ENCODE measurements at places on chromosomes 11 and 22.
A peak's percentile ranks its signal among the peaks of the same experiment; 100 is the strongest.

DNA sequence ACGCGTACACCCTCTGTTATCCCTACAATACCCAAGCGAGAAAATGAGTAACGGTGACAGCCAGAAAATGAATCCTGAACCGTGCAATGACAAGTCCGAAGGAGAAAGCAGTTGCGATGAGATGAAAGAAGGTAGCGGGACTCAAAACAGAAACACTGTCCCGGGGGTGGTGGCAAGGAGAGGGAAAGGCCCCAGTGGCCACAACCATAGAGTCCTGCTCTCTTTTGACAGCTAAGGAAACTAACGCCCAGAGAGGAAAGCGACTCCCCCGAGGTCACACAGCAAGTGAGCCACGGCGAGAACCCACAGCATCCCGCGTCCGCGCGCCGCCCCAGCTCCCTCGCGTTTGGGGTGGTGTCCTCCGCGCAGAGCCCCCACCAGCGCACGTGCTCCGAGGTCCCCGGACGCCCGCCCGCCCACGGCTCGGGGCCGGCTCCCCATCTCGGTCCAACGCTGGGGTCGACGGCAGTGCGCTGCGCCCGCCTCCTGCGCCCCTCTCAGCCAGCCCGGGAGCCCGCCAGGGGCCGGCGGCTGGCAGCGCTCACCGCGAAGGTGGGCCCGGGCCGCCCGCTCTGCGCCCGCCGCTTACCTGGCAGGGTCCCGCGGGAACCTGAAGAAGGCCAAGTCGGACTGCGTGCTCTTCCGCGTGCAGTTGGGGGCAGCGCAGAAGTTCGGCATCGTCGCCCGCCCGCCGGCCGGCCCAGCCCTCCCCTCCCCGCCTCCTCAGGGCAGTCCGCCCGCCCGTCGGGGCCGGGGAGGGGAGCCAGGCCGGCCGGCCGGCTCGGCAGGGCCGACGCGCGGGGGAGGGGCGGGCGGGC is 564 bp downstream of the THAP12 start:
- DNase-seq = peak; percentile 34

DNA sequence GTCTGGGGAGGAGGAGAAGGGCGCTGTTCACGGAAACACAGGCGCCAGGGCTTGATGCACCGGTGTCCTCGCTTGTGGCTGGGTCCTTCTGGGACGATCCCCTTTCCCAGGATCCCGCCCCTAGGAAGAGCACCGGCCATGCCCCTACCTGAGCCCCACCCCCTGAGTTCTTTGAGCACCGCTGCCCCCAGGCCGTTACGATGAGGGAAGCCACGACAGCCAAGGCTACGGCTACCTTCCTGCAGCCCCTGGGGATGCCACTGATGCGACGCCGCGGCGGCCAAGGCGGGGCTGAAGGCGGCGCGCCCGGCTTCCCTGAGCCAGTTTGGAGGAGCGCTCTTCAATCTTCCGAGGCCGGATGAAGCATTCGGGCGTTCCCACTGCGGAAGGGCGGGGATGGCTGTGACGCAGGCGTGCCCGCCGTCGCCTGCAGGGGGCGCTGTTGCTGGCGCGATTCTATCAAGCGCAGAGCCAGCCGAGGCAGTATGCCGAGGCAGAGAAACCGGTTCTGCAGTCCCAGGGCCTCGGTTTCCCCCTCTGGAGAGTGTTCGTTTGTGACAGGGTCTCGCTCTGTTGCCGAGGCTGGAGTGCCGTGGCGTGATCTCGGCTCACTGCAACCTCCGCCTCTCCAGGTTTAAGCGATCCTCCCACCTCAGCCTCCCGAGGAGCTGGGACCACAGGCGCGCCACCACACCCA is 9.7 kb upstream of the NEFH start:
- peak; percentile 38 for DNase-seq

DNA sequence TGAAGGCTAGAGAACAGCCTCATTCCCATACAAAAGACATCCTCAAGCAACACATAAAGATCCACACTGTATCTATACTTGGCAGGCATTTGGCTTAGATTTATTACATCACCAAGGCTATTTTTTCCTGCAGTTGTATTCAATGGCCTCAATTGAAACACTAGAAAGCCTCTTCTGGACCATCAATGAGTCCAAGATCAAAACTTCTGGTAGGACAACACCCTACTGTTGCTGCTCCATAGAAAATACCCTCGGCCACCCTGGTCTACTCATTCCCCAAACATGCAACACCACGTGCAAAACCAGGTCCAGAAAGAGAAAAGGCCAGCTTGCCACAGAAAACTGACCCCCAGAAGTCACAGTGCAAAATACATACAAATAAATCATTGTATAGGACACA is 56.9 kb upstream of the CADM1 start:
- no peak for DNase-seq

GRCh38 chr11:100991541-100991940 is 138.1 kb downstream of the PGR start:
- no peak for DNase-seq

GRCh38 chr11:2289350-2289749 is 12.4 kb downstream of the C11orf21 start:
- DNase-seq = no peak

GRCh38 chr11:78652843-78653239 is 78.2 kb upstream of the NARS2 start:
- no peak for DNase-seq

- DNase-seq = no peak
These were observed 879.9 kb upstream of the TENM4 start for GRCh38 chr11:80320765-80321164.

DNA sequence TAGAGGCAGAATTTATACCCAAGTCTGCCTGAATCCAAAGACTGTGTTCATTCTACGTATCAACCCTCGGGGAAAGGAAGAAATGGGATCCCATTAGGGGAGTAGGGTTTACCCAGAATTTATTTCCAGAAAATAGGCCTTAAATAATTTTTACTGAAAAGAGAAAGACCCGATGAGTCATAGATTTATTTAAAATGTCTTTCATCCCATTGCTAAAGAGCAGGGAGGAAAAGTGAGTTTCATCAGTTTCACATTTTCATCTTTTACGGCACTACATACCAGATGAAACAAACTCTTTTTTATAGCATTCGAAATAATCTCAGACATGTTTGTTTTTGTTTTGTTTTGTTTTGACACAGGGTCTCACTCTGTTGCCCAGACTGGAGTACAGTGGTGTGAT is 31.3 kb downstream of the SLC1A2 start:
- DNase-seq = no peak

GRCh38 chr11:100353083-100353482 is 334.0 kb upstream of the ARHGAP42 start:
- DNase-seq = no peak

GRCh38 chr22:44403602-44404329 is 91.0 kb upstream of the SHISAL1 start:
- no peak for DNase-seq

DNA sequence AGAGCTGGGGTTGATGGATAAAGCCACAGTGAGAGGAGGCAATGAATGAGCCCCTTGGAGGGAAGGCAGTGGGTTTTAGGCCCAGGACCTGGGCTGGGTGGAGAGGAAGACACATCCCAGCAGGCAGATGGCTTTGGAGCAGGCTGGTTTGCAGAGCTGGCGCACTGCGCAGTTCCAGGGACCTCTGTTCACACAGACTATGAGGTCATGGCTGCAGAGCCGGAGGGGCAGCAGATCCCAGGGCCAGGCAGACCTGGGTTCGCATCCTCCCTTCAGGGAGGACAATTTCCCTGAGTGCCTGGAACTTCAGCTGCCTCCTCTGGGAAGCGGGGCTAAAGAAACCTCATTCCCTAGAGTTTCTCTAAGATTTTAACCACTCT is 28.2 kb upstream of the DGKZ start:
- DNase-seq = no peak

- no peak for DNase-seq
These were observed 65.1 kb downstream of the SCUBE1 start for GRCh38 chr22:43277987-43278601.

GRCh38 chr22:40552070-40552469 is 84.4 kb downstream of the MRTFA start:
- DNase-seq = no peak

DNA sequence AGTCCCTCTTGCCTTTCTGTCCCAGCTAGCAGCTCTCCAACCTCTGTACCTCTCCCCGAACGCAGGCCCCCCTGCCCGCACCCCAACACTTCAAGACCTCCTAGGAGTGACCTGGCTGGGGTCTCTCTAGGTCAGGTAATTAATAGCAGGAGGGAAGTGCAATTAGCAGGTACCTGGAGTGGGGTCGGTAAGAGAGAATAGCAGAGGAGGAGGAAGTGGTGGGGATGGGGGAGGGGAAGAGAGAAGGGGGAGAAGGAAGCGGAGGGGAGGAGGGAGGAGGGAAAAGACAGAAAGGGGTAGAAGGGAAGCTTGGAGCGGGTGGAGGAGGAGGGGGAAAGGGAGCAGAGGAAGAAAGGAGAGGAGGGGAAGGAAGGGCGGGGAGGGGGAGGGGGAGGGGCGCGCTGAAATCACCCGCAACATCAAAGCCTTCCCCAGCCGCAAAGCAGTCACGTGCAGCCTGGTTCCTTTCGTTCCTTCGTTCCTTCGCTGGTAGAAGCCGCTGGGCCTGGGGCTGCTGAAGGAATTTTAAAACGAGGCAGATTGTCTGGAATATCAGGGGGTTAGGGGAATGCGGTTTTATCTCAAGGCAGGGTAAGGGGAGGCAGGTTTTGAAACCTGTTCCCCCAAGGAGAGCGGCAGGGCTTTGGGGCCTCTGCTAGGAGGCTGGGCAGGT is 29.3 kb upstream of the TCF20 start:
- no peak for DNase-seq

DNA sequence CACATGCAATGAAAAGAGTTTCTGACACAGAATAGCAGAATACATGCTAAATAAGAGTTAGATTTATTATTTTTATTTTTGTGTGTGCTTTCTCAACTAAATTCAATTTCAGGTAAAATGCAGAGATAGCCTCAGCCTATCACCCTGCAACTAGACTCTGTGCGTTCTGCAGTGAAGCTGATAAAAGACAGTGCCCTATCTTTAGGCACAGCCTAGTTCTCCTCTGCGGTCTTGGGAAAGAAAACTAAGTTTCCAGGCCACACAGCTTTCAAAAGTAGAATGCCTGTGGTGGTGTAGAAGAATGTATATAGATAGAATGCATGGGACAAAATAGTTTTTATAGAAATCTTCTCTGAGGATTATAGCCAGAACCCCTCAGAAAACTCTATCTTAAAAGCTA is 12.0 kb upstream of the MMP1 start:
- no peak for DNase-seq

GRCh38 chr11:91932151-91932821 is 292.3 kb upstream of the FAT3 start:
- no peak for DNase-seq

DNA sequence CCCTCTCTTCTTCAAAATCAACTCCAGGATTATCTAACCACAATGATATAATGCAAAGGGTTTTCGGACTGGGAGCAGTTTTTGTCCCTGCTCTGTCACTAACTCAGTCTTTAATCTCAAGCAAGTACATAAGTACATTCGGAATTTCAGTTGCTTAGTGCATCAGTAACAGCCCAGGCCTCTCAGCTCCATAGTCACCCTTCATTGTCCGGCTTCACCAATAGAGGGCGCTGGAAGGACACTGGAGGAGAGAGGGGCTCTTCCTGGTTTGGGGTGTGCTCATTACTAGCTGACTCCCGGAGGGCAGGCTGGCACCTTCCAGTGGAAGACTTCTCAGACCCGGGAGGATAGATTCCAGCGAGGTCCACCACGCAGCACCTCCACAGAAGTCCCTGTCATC is 90.4 kb upstream of the PDGFD start:
- DNase-seq = no peak

DNA sequence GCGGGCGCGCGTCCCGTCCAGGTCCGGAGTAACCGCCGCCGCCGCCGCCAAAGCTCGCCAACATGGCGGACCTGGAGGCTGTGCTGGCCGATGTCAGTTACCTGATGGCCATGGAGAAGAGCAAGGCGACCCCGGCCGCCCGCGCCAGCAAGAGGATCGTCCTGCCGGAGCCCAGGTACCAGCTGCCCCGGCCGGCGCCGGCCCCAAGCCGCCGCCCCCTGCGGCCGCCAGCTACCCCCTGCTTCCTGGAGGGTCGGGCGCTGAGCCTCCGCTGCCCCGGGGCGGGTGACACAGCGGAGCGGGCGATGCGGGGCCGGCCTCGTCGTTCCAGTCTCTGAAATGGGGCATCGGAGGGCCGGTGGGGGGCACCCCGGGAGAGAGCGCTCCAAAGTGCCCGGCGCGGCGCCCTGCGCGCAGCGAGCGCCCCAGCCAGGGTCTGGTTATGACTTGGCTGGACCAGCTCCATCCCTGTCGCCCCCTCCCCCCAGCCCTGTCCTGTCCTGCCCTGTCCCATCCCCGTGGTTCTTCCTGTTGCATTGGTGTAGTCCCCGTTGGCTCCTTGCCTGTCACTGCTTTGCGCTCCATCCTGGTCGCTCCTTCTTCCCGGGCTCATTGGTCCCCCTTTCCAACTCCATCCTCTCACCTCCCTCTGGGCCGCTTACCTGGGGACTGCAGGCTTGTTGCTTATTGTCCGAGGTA is 653 bp downstream of the GRK3 start:
- DNase-seq = no peak

- DNase-seq = peak; percentile 15
These were observed 3.2 kb upstream of the GAB2 start for GRCh38 chr11:78420796-78421209.

DNA sequence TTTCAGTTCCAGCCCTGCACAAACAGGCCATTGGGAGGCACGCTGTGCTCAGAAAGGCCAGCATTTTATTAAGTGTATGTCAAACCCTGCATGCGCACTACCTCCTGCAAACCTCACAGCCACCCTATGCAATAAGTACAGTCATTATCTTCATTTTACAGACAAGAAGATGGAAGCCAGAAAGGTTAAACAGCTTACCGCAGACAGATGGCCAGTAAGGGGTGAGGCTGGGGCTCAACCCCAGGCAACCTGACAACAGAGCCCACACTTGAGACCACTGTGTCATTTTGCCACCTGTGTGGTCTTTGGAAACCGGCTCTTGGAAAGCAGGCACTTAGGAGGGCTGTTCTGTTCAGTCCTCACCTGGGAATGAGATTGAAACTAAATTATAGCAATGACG is 142.3 kb downstream of the NXPE2 start:
- DNase-seq = no peak

- no peak for DNase-seq
These were observed 115.4 kb upstream of the SEZ6L start for GRCh38 chr22:26053737-26054316.

- no peak for DNase-seq
These were observed 8.3 kb downstream of the PLCB3 start for GRCh38 chr11:64259533-64260067.

GRCh38 chr22:45208993-45209838 is 31.5 kb downstream of the KIAA0930 start:
- DNase-seq = no peak

GRCh38 chr22:44091021-44091721 is 67.1 kb downstream of the PARVB start:
- no peak for DNase-seq

GRCh38 chr11:76782531-76783293 is 444 bp upstream of the TSKU start:
- no peak for DNase-seq

DNA sequence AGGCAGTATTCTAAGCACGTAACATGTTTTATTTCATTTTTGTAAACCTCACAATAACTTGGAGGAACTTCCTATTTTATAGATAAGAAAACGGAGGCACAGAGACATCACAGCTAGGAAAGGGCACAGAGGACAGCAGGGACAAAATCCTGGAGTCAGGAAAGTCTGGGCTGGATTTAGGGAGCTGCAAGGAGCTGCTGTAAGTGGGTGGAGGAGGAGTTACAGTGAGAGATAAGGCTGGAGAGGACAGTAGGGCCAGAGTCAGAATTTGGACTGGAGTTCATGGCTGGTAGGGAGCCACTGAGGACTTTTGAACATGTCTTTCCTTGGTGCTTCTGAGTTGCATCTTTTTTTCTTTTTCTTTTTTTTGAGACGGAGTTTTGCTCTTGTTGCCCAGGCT is 32.2 kb upstream of the PTPRJ start:
- DNase-seq = no peak

- no peak for DNase-seq
These were observed 46.2 kb downstream of the FAM83F start for GRCh38 chr22:40040927-40041326.
